ENCODE measurements at places on chromosomes 7 and 10. TPM values are rescaled to one million over a fixed set of nuclear protein-coding genes. Genes with fewer than 3 reads are reported as not detected.

- peak; percentile 76 for DNase-seq
- peaks cover 42% of the 10 kb centered on the region for H3K4me1 ChIP-seq
- H3K4me3 ChIP-seq: no peak overlapping the region
- H3K36me3 ChIP-seq: peaks cover 2% of the 10 kb centered on the region
- peak overlapping the region; percentile 75 for H3K27ac ChIP-seq
- H3K27me3 ChIP-seq: no peaks in the 10 kb centered on the region
Observed at GRCh38 chr10:13831711-13832141, 245.0 kb downstream of the PRPF18 start.

- H3K4me3 ChIP-seq: no peak overlapping the region
- H3K27ac ChIP-seq: no peak overlapping the region
- H3K36me3 ChIP-seq: no peaks in the 10 kb centered on the region
- no peaks in the 10 kb centered on the region for H3K4me1 ChIP-seq
Observed at GRCh38 chr7:54846273-54846672, 87.3 kb upstream of the SEC61G start.

GRCh38 chr10:50508315-50509051, 115.3 kb downstream of the SGMS1 start:
- no peak for DNase-seq
- H3K4me3 ChIP-seq: no peak overlapping the region
- no peaks in the 10 kb centered on the region for H3K4me1 ChIP-seq
- H3K27ac ChIP-seq: no peak overlapping the region
- H3K36me3 ChIP-seq: no peaks in the 10 kb centered on the region

GRCh38 chr10:695396-695795, 5.9 kb upstream of the DIP2C start:
- H3K27me3 ChIP-seq: peaks cover 3% of the 10 kb centered on the region
- H3K4me3 ChIP-seq: no peak overlapping the region
- H3K4me1 ChIP-seq: peaks cover 6% of the 10 kb centered on the region
- no peaks in the 10 kb centered on the region for H3K36me3 ChIP-seq

GRCh38 chr7:139358541-139359365, 941 bp upstream of the LUC7L2 start:
- peak overlapping the region; percentile 98 for H3K27ac ChIP-seq
- peaks cover 21% of the 10 kb centered on the region for H3K4me1 ChIP-seq
- H3K36me3 ChIP-seq: peaks cover 2% of the 10 kb centered on the region
- peak overlapping the region; percentile 82 for H3K4me3 ChIP-seq
- no peaks in the 10 kb centered on the region for H3K27me3 ChIP-seq

DNA sequence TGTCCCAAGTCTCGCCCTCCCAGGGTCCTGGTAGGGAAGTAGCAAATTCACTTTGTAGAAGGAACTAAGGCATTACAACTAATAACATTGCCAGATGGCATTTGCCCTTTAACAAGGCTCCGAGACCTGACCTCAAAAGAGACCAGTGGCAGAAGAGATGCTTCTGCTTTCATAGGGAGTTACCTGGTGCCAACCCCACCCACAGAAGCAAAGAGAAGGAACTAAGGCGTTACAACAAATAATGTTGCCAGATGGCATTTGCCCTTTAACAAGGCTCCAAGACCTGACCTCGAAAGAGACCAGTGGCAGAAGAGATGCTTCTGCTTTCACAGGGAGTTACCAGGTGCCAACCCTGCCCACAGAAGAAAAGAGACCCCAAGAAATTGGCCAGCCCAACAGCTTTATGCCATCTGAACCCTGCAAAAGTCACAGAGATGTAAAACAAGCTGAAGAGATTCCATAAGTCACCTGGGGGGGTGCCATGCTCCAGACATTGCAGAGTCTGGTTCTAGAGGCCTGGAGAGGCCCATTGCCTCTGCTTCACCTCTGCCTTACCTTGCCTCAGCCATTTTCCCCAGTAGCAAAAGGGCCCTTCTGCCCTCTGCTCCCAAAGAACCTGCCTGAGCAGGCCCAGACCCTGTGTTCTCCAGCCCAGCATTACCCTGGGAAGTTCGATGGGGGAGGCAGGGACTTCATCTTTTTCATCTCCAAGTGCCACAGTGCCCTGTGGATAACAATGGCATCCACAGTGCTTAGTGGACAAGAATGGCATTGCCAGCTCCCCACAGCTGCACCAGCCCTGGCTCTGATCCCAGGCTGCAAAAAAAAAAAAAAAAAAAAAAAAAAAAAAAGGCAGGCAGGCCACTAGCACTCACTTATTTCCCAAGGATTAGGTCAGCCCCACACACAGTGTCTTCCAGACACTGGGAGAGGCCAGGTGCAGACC, 179.5 kb upstream of the PLXNA4 start:
- H3K4me1 ChIP-seq: no peaks in the 10 kb centered on the region
- no peak overlapping the region for H3K27ac ChIP-seq
- no peaks in the 10 kb centered on the region for H3K36me3 ChIP-seq
- peaks cover 9% of the 10 kb centered on the region for H3K27me3 ChIP-seq
- H3K4me3 ChIP-seq: no peak overlapping the region

GRCh38 chr10:46294641-46295220, 7.9 kb downstream of the ANTXRL start:
- DNase-seq: no peak
- H3K4me3 ChIP-seq: no peak overlapping the region
- H3K4me1 ChIP-seq: no peaks in the 10 kb centered on the region
- H3K36me3 ChIP-seq: no peaks in the 10 kb centered on the region
- no peak overlapping the region for H3K27ac ChIP-seq

DNA sequence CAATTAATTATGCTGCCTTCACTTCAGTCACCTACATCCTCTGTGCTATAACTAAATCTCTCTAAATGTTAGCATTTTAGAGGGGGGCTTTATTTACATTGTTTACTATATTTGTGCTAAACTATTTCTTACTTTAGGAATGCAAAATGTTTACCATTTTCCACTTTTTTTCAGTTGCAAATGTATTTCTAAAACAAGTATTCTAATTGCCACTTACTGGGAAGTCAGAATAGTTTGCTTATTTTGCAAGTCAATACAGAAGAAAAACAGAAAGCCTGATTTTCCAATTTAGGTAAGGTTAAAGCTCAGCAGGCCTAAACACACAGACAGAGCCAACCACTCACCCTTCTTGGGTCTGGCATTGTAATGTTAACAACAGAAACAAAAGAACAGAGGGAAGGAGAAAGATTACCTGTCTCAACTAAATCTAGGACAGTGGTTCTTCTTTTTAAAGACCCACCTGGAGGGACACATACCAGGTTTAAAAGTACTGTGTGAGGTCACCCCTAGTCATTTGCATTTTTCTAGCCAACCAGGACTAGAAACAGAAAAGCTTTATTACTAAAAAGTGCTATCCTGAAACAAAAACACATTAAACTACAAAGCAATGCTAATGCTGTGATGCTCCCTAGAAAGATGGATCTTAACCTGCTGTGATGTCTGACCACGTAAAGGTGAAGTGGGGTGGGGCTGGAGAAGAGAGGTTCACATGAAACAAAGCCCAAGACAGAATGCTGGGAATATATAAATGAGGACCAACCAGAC, 178.2 kb downstream of the SLC25A13 start:
- no peak overlapping the region for H3K4me3 ChIP-seq
- H3K27ac ChIP-seq: no peak overlapping the region
- H3K27me3 ChIP-seq: no peaks in the 10 kb centered on the region
- DNase-seq: no peak
- no peaks in the 10 kb centered on the region for H3K4me1 ChIP-seq

DNA sequence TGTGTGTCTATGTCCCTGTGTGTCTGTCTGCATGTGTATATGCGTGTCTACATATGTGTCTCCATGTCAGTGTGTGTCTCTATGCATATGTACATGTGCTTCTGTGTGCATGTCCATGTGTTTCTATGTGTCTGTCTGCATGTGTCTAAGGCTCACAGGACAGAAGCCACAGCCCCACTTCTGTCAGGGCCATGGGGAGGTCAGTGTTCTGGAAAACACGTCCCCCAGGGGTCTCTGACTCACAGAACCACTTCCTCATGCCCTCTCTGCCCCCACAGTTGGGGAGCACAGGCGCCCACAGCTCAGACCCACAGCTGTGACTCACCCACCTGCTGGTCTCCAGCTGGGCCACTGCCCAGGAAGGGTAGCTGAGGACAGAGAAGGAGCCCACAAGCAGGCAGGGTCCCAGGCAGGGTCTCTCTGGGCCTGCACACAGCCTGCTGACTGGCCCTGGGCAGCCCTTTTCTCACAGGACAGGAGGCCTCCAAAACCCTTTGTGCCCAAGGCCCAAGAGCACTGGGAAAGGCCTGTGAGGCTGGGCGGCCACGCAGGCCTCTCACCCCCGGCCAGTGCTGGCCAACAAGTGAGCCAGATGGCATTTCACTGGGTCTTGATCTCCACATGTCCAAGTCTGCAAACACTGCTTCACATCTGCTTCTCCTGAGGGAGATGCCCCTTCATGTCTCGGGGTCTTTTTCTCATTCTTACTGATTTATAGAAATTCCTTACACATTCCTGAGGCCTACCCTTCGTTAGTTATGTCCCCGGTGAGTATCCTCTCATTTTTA, 102.9 kb upstream of the FAM20C start:
- H3K27me3 ChIP-seq: no peaks in the 10 kb centered on the region
- H3K4me3 ChIP-seq: no peak overlapping the region
- peak; percentile 84 for DNase-seq
- no peaks in the 10 kb centered on the region for H3K36me3 ChIP-seq

DNA sequence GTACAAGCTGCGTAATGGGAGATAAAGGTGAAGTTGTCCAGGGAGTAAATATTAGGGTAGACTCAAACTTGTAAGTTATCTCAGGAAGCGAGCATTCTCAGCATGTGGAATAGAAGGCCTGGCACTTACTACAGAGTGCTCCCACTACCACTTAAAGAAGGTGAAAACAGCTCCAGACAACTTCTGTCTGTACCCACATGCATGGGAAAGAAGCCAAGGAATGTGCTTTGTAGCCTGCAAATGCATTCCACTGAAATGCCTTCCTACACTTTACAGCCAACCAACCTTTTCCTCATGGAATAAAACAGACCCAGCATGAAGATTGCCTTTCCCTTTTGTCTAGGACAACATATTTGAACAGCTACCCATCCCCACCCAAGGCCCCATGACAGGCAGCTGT, 45.4 kb upstream of the NPSR1 start:
- H3K27me3 ChIP-seq: no peaks in the 10 kb centered on the region
- no peak overlapping the region for H3K4me3 ChIP-seq
- DNase-seq: no peak
- no peak overlapping the region for H3K27ac ChIP-seq
- H3K36me3 ChIP-seq: no peaks in the 10 kb centered on the region
- H3K4me1 ChIP-seq: no peaks in the 10 kb centered on the region

GRCh38 chr10:24207781-24208611, 942 bp upstream of the KIAA1217 start:
- no peak overlapping the region for H3K27ac ChIP-seq
- no peak overlapping the region for H3K4me3 ChIP-seq
- no peaks in the 10 kb centered on the region for H3K4me1 ChIP-seq
- H3K27me3 ChIP-seq: no peaks in the 10 kb centered on the region
- no peaks in the 10 kb centered on the region for H3K36me3 ChIP-seq
- DNase-seq: peak; percentile 6

GRCh38 chr10:99203310-99203709, 32.3 kb downstream of the HPSE2 start:
- H3K4me1 ChIP-seq: no peaks in the 10 kb centered on the region
- H3K36me3 ChIP-seq: no peaks in the 10 kb centered on the region
- H3K27me3 ChIP-seq: no peaks in the 10 kb centered on the region
- DNase-seq: no peak

DNA sequence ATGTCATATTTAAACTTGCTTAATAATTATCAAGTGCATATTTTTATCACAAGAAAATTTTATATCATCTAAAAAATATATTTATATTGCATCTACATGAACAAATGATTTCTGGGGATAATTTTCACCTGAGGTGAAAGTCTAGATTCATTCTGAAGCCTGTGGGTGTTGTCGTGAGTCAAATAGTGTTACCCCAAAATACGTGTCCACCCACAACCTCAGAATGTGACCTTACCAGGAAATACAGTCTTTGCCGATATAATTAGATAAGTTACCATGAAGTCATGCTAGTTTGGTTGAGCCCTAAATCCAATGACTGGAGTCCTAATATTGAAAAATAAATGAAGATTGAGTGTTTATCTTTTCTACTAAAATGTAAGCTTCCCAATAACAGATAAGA, 203.0 kb upstream of the MDFIC start:
- H3K4me3 ChIP-seq: no peak overlapping the region
- no peak for DNase-seq
- no peaks in the 10 kb centered on the region for H3K4me1 ChIP-seq
- H3K27ac ChIP-seq: no peak overlapping the region
- no peaks in the 10 kb centered on the region for H3K27me3 ChIP-seq
- no peaks in the 10 kb centered on the region for H3K36me3 ChIP-seq

DNA sequence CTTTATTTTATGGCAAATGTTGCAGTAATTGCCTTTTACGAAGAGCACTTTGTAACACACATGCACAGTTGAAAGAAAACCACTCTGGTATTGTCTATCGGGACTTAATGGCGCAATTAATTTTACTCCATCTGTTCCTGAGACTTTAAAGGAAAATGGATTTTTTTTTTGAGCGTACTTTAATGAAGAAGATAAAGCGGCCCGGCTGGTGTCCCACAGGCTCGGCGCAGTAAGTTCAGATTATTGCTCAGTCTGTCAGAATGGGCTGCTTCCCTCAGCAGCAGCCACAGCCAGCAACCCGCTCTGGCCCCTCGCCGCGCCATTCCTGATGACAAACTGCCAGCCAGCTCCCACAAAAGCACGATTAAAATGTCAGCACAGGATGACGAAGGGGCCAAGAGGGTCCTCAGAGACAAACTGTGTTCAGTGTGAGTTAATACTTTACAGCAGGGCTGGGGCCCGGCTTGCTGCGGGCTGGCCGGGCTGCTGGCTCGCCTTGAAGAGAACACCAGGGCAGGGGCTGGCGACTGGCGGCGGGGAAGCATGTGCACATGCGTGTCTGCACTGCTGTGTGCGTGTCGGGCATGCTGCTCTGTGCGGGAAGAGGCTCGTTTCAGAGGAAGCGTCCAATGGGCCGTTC, 501.0 kb upstream of the GALNT17 start:
- DNase-seq: no peak
- no peaks in the 10 kb centered on the region for H3K27me3 ChIP-seq
- no peak overlapping the region for H3K4me3 ChIP-seq
- H3K36me3 ChIP-seq: no peaks in the 10 kb centered on the region
- H3K4me1 ChIP-seq: no peaks in the 10 kb centered on the region

- DNase-seq: peak; percentile 26
- no peaks in the 10 kb centered on the region for H3K27me3 ChIP-seq
- no peak overlapping the region for H3K27ac ChIP-seq
Observed at GRCh38 chr7:112286250-112287086, 80.0 kb downstream of the ZNF277 start.

- H3K36me3 ChIP-seq: no peaks in the 10 kb centered on the region
- no peak for DNase-seq
- H3K4me3 ChIP-seq: no peak overlapping the region
- no peak overlapping the region for H3K27ac ChIP-seq
- H3K4me1 ChIP-seq: no peaks in the 10 kb centered on the region
Observed at GRCh38 chr10:126500866-126501265, 112.6 kb upstream of the ADAM12 start.

Gene CD36
- 0.87 TPM for polyA plus RNA-seq

Gene GPNMB
- polyA plus RNA-seq: 0.29 TPM

Gene MYH16
- 0.01 TPM for polyA plus RNA-seq

Gene PTPRN2
- polyA plus RNA-seq: 0.78 TPM

Gene SPDYE9
- polyA plus RNA-seq: not detected

Gene FOXI2
- polyA plus RNA-seq: not detected

Gene FAM241B
- polyA plus RNA-seq: 0.35 TPM

Measured in endothelial cell of umbilical vein (primary cell).